NCI-H187 treated with DMSO at 0.1 percent for 48 hours (cell line): ENCODE measurements at places on chromosomes 3 and 15.

GRCh38 chr15:29621616-29622015 is 200.7 kb downstream of the TJP1 start:
- DNase-seq = no peak

- no peak for DNase-seq
These were observed 412.6 kb upstream of the SEMA6D start for GRCh38 chr15:47304656-47305055.

DNA sequence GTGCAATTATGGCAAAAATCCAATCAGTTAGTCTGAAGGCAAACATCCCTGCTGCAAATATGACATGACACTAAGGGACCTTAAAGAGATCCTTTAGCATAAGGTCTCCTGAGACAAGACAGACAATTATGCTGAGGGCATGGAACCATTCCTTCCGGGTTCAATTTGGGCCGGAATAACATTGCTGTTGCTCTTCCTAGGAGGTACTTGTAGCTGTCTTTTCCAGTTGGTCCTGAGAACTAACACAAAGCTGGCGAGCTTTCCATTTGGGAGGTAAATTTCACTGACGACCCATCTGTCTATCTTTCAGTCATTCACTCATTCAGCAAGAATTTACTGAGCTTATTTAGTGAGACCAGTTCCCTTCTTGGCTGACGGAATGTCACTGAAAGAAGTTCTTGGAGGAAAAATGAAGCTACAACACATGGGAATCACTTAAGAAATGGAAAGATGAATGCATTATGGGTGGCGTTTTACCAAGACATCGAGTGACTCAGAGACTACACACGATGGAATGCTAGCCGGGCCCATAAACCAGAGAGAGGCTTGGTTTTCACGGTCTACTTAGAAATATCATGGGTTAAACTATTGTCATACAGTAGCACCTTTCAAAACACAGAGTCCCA is 215.5 kb downstream of the PDZRN3 start:
- DNase-seq = no peak

DNA sequence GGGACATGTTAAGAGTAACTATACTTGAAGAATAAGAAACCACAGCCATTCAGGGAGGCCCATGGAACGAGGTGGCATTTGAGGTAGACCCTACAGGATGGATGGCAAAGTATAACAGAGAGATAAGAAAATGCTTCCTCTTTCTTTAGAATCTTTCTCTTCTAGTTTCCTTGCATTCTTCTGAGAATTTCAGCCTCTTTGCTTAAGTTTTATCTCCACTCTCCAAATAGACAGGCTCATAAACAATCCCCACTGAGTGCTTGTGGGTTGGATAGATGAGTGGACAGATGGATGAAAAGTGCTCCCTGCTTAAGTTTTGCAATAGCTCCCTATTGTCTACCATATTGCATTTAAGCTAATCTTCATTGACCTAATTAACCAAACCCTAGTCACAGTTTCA is 103.7 kb downstream of the MEX3B start:
- DNase-seq = no peak

DNA sequence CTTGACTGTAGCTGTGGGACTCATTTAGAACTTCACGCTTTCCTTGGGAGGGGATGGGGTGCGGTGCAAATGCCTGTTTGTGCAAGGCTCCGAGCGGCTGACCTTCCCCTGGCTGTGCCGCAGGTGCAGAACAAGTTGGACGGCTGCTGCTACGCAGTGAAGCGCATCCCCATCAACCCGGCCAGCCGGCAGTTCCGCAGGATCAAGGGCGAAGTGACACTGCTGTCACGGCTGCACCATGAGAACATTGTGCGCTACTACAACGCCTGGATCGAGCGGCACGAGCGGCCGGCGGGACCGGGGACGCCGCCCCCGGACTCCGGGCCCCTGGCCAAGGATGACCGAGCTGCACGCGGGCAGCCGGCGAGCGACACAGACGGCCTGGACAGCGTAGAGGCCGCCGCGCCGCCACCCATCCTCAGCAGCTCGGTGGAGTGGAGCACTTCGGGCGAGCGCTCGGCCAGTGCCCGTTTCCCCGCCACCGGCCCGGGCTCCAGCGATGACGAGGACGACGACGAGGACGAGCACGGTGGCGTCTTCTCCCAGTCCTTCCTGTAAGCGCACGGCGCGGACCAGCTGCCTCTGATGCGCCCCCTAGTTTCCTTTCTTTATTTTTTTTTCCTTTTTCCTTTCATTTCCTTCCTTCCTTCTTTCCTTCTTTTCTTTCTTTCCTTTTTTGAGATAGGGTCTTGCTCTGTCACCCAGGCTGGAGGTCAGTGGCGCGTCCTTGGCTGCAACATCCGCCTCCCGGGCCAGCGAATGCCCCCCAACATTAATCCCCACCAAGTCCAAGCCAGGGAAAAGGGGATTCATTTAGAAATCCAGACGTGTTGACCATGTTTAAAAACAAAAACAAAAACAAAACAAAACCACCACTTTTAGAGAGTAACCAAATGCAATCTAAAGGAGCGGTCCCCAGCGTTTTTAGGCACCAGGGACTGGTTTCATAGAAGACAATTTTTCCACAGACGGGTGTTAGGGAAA is 42.7 kb downstream of the EIF2AK4 start:
- DNase-seq = no peak

GRCh38 chr15:69513450-69513960 is 60.9 kb downstream of the RPLP1 start:
- DNase-seq = no peak

DNA sequence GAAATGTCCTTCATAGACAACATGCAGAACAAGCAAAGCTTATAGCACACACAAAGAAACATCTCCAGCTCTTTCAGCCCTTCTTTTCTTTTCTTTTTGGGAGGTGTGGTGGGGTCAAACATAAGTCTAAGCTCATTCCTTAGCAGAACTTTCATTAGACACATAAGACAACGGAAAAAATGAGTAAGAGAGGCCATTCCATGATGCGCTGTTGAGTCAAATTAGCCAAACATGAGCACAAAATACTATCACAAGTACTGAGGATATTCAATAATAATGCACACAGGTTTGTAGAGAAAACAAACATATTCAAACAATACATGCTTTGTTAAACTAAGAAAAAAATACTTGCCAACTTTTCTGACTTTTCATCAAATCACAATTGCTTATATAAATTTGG is 83.0 kb downstream of the PLOD2 start:
- DNase-seq = no peak
